ENCODE measurements at places on chromosomes 7 and 10.

GRCh38 chr7:66961096-66961495 lies 34.3 kb downstream of the SBDS start:
- no peak for DNase-seq

- peak; percentile 49 for DNase-seq
These were observed 9.6 kb downstream of the NEURL1 start for GRCh38 chr10:103502849-103503660.

DNA sequence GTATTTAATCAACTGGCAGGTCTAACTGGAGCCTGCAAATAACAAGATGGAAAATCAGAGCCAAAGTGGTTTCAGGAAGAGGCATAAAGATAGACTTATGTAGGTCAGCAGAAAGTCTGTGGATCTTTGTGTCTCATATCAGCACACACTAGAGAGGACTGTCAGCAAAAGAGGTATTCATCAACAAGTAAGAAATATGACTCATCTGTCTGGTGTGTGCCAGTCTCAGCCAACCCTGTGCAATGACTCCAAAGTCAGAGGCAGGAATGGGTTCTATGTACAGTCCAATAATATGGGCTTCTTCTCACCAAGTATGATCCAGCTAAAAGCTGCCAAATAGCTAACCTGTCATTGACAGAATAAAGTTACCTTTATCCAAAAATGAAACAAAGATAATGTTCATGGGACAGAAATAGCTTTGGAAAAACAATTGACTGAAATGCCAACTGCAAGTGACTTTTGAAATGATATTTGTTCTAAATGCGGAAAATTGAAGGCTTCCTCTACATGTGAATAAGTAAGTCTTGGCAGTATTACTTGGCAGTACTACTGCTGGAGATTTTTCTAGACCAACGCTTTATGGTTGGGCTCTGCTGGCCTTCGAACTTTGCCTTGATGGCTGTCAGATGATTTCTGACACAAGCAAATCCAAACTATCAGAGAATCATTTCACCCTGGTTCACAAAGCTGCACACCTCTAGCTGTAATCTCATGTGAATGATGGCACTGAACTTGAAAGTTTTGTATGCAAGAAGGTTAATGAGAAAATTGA lies 272.3 kb upstream of the SEMA3C start:
- DNase-seq, result no peak

- no peak for DNase-seq
These were observed 77.6 kb upstream of the LEP start for GRCh38 chr7:128163473-128163872.

- no peak for DNase-seq
These were observed 13.9 kb downstream of the VCL start for GRCh38 chr10:74011770-74012169.

- no peak for DNase-seq
These were observed 263.6 kb upstream of the ZMIZ1 start for GRCh38 chr10:78805176-78805575.

DNA sequence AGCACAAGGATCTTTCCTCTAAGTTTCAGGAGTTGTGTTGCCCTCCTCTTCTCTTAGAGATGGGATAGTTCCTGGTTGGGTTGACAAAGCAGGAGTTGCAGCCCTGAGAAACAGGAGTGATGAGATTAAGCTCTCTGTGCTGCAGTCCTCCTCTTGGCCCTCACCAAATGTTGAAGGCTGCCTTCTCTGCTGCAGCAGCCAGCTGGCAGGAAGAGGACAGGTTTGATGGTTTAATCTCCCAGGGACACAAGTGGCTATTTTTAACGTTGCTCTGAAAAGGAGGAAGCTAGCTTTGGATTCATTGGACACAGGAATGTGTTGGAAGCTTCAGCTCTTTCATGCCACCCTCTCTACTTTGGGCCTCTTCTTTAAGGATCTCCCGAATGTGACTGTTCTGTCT lies 9.4 kb downstream of the STRIP2 start:
- no peak for DNase-seq

GRCh38 chr10:112047674-112048073 lies 135.9 kb downstream of the GPAM start:
- no peak for DNase-seq

DNA sequence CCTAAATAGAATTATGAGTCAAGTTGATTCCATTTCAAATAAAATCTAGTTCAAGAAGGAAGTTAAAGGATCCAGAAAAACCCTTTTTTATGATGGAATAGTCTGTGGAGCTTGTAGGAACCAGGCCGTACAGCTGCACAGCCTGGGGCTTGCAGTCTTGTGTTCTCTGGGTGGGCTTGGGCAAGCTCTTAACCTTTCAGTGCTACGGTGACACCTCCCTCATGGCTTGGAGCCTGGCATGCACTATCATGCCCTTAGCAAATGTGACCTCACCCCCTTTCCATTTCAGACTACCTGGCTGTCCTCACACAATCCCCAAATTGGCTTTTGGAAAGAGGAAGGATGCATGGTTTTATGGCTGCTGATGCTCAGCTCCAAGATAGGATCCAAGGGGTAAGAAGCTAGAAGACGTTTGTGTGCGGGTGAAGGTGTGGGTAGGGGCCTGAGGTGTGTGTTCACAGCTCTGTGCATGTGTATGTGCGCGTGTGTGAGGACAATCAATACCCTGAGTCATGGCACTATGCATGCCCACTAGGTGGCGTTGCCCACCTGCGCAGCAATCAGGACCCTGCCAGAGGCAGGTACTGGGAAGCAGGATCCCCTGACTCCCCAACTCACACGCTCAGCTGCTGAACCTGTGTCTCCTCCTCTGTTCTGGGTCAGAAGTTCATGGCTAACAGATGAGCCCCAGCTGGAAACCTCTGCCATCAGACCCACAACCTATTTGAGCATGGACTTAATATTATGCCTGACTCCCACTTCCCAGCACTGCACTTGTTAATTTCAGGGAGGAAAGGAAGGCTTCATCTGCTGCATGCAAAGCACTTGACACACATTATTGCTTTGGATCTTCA lies 113.4 kb downstream of the PTPN20 start:
- no peak for DNase-seq

- DNase-seq, result no peak
These were observed 2.5 kb downstream of the P4HA1 start for GRCh38 chr10:73093922-73094850.

DNA sequence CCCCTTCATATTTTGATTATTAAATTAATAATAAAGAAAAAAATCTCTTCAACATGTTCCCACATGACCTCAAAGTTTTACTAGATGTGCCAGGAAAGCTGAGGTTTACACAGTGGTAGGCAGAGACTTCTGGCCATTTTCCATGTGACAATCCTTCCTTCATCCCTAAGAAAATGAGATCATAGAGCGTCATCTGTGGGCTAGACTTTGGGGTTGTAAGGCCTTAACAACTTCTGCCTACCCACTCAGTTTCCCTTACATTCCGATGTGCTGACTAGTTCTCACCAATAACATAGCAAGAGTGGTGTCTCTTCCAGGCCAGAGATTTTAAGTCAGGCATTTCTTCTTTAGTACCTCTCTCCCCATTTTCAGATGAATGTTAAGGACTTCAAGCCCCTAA lies 171.1 kb upstream of the PHF14 start:
- DNase-seq, result no peak

DNA sequence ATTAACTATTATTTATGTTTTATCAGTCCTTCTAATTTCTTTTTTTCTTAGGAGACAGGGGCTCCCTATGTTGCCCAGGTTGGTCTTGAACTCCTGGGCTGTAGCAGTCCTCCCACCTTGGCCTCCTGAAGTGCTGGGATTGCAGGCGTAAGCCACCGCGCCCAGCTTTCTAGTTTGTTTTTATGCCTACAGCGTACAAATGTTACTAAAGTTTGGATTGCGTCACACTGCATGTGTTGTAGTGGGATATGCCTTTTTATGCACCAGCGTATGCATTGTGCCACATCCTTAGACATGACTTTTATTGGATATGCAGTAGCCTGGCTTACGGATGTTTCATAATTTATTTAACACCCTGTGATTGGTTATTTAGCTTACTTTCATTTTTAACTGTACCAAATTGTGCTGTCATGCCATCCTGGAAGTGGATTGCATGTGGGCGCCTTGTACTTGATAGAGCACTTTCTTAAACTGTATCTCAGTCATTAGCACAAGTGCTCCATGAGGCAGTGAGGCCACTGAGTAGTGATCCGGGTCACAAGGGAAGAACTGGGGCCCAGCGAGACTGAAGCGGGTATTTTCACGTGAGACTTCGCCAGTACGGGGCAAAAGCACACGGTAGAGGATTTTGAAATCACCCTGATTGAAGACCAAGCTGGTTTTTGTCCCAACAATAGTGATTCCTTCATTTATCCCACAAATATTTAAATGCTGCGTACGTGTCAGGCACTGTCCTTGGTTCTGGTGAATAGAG lies 165.0 kb downstream of the MGMT start:
- DNase-seq, result no peak

DNA sequence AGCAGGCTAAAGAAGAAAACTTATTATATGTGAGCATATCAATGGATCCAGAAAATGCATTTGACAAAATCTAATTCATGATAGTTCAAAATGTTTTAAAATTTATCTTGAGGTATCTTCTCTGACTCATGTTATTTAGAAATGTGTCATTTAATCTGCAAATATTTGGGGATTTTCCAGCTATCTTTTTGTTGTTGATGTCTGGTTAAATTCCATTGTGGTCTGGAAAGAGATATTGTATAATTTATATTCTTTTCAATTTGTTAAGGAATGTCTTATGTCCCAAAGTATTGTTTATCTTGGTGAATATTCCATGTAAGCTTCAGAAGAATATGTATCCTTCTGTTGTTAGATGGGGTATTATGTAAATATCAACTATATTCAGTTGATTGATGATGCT lies 942.5 kb downstream of the KCNMA1 start:
- DNase-seq, result no peak

- DNase-seq, result no peak
These were observed 5.7 kb downstream of the HIP1 start for GRCh38 chr7:75732764-75733630.

DNA sequence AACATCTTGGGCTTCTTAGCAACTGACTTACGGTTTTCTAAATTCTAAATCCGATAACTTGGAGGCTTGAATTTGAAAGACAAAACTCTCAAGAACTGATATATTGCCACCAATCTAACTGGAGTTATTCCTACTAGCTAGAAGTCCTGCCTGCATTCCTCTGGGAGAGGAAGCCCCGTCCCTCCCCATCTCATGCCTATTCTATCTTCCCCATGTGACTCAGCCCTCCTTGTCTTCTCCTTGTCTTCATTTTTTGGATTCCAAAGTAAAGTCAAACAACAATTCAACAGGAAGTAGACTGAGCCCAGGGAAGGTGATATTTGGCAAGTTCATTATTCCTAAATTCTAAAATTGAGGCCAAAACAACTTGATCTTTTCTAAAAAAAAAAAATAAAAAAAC lies 587.7 kb downstream of the KCNMA1 start:
- no peak for DNase-seq

GRCh38 chr7:65453341-65454030 lies 79.8 kb downstream of the ZNF92 start:
- no peak for DNase-seq

DNA sequence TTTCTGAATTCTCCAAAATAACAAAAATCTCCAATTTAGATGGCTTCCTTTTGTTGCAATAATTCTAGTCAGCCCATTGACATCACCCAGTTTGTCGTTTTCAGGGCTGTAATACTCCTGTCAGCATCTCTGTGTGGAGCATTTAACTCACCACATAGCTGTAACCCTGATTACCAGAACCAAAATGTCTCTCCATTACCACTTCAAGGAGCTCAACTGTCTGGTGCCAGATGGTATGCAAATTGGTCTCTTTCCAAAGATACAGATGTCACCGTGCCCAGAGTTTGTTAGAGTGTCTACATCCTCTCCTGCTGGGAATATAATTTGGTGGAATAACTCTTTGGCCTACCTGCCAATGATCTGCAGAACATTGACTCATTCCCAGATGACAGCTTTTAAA lies 350.3 kb upstream of the POT1 start:
- DNase-seq, result no peak

GRCh38 chr10:61935077-61935476 lies 33.6 kb downstream of the ARID5B start:
- DNase-seq, result no peak

DNA sequence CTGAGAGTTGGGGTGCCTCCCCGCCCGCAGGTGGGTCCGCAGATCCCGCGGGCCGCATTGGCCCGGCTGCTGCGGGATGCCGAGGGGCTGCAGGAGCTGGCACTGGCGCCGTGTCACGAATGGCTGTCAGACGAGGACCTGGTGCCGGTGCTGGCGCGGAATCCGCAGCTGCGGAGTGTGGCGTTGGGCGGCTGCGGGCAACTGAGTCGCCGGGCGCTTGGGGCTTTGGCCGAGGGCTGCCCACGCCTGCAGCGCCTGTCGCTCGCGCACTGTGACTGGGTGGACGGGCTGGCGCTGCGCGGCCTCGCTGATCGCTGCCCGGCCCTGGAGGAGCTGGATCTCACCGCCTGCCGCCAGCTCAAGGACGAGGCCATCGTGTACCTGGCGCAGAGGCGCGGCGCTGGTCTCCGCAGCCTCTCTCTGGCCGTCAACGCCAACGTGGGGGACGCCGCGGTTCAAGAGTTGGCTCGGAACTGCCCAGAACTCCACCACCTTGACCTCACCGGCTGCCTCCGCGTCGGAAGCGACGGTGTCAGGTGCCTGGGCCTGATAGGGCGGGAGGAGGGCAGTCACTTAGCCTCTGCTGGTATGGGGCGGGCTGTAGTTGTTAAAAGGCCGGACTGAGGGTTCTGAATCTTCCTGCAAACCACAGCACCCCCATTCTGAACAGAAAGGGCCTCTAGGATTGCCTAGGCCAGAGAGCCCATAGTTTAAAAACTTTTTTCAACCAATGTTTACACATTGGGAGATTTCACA lies 1.3 kb downstream of the FBXL15 start:
- DNase-seq, result no peak

GRCh38 chr10:99370993-99371392 lies 41.8 kb downstream of the CNNM1 start:
- no peak for DNase-seq

DNA sequence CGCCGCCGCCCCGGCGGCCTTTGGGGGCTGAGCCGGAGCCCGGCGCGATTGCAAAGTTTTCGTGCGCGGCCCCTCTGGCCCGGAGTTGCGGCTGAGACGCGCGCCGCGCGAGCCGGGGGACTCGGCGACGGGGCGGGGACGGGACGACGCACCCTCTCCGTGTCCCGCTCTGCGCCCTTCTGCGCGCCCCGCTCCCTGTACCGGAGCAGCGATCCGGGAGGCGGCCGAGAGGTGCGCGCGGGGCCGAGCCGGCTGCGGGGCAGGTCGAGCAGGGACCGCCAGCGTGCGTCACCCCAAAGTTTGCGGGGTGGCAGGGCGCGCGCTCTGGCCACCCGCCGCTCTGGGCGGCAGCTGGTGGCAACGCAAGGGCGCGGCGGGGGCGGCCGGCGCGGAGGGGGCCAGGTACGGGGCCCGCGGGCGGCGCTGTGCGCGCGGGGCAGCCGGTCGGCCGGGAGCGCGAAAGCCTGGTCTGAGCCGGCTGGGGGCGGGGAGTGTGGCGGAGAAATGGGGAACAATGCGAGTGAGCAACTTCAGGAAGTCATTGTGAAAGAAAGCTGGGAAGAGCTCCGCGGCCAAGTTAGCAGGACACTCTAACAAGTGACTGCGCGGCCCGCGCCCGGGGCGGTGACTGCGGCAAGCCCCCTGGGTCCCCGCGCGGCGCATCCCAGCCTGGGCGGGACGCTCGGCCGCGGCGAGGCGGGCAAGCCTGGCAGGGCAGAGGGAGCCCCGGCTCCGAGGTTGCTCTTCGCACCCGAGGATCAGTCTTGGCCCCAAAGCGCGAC lies at the start of gene IKZF1:
Gene IKZF1, plus strand, starts transcription at position 588 of the 782 bp plus-strand sequence. CDS start 14,346 bp downstream, outside the sequence.
- DNase-seq, result no peak

Data from C1 segment of cervical spinal cord (tissue), 14 donors.